IMR-90 (cell line): ENCODE measurements at places on chromosomes 1 and 21. TPM values are rescaled to one million over a fixed set of nuclear protein-coding genes. Genes with fewer than 3 reads are reported as not detected.

The SNX27 gene
- 25.6 and 34.4 TPM in 2 replicates for total RNA-seq

The GSTM4 gene
- 6.4 and 10.4 TPM in 2 replicates for total RNA-seq

The FOXO6 gene
- total RNA-seq, result not detected in 2 replicates

The S100A9 gene
- not detected in 2 replicates for total RNA-seq

The TSACC gene
- not detected in 2 replicates for total RNA-seq

The TRIM67 gene
- not detected in 2 replicates for total RNA-seq

The CD1D gene
- total RNA-seq, result not detected in 2 replicates

The RCC1 gene
- 33.9 and 43.9 TPM in 2 replicates for total RNA-seq

The CENPS gene
- 9.9 and 11.4 TPM in 2 replicates for total RNA-seq

The RHD gene
- 0.28 TPM in 1 of 2 replicates, not detected in the other for total RNA-seq

The WNT4 gene
- not detected in 2 replicates for total RNA-seq

The SLC6A17 gene
- total RNA-seq, result 0.54 and 0.83 TPM in 2 replicates

The VAV3 gene
- 0.18 and 0.28 TPM in 2 replicates for total RNA-seq

The VASH2 gene
- total RNA-seq, result 0.83 and 0.90 TPM in 2 replicates

The OR2L5 gene
- not detected in 2 replicates for total RNA-seq
